ACHN (cell line): ENCODE measurements at places on chromosomes 12 and 14.

DNA sequence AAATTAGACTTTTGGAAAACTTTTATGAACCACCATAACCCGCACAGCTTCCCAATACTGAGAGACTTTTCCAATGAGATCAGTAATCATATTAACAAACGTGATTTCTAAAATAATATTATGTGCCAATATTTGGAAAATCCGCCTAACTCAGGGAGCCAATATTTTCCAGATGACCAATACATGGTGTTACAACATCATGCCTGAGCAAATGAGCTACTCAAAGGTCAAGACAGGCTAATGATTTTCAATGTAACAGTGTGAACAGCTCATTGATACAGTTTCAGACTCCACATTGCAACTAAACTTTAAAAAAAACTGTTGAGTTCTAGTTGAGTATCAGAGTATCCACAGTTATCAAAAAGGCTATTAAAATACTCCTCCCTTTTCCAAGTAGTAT, 46.8 kb downstream of the RNF34 start:
- DNase-seq, result no peak

- peak; percentile 9 for DNase-seq
These were observed 27.7 kb downstream of the JKAMP start for GRCh38 chr14:59511916-59512575.

GRCh38 chr14:22489244-22489545, 99.8 kb downstream of the DAD1 start:
- DNase-seq, result no peak

- DNase-seq, result peak; percentile 51
These were observed 645.4 kb upstream of the ATXN7L3B start for GRCh38 chr12:73892201-73892600.

DNA sequence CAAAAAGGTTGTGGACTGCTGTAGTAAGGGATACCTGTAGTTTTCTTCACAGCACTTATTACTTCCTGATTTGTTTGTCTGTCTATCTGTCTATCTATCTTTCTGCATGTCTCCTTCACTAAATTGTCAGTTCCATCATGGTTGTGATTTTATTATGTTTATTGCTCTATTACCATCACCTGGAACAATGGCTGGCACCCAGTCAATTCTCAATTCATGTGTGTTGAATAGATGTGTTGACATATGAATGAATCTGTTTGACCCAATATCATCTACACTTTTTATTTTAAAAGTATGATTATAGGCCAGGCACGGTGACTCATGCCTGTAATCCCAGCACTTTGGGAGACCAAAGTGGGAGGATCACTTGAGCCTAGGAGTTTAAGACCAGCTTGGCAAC, 224.4 kb downstream of the NUBPL start:
- DNase-seq, result no peak

DNA sequence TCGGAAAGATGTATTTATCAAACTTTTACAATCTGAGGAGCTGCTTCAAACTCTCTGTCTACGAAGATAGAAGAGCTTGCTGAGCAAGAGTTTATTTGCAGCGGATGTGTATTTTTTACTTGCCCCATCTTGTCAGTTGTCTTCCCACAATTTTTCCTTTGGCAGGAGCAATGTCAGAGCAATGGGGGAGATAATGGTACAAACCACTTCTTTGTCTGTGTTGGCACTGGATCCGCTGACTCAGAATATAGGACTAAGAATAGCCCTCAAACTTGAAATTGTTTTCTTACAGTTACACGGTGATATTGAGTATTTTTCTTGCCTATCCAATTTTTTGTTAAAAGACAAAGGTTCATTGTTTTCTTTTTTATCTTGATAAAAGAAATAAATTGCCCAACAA, 27.6 kb downstream of the HELB start:
- DNase-seq, result no peak

GRCh38 chr12:68804657-68805591, 3.1 kb upstream of the MDM2 start:
- DNase-seq, result no peak

DNA sequence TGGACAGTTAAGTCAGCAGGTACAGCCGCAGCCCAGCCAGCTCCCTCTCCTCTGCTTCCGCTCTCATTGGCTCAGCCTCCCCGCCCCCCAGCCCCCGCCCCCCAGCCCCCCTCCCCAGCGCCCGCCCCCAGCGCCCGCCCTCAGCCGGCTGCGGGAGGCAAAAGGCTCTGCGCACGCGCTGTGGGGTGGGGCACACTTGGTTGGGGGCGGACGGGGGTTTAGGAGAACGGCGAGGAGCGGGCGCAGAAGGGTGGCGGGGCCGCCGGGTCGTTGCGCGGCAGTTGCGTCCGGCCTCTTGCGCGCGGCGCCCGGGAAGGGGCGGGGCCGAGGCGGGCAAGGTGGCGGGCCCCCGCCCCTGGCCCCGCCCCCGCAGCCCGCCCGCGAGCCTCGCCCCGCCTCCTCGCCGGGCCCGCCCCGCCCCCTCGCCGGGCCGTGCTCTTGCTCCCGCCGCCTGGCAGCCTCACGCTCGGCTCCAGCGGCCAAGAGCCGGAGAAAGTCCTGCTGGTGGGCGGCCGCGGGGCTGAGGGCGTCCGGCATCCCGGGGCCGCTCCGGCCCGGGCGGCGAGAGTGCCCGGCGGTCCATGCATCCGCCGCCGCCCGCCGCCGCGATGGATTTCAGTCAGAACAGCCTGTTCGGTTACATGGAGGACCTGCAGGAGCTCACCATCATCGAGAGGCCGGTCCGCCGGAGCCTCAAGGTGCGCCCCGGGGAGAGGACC, at the start of gene PPP4R4:
PPP4R4 (plus strand) TSS at position 438 of the 719 bp plus-strand sequence; CDS start at position 582, 144 bp downstream.
- DNase-seq, result peak; percentile 91

DNA sequence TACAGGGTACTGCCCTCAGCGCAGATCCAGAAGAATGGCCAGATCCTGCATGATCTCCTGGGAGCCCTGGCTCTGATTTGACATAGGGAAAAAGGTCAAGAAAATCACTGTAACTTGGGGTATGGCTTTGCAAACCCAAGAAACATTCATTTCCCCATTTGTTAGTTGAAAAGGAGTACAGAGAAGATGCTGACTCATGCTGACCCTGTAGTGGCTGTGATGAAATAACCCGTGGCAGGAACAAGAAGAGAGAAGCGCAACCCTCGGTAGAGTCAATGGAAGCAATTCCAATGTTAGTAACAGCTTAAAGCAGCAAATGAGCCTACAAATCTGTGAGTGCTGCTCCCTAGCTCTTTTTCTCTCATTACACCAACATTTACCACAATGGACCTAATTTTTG, 281.6 kb upstream of the NPAS3 start:
- peak; percentile 9 for DNase-seq

DNA sequence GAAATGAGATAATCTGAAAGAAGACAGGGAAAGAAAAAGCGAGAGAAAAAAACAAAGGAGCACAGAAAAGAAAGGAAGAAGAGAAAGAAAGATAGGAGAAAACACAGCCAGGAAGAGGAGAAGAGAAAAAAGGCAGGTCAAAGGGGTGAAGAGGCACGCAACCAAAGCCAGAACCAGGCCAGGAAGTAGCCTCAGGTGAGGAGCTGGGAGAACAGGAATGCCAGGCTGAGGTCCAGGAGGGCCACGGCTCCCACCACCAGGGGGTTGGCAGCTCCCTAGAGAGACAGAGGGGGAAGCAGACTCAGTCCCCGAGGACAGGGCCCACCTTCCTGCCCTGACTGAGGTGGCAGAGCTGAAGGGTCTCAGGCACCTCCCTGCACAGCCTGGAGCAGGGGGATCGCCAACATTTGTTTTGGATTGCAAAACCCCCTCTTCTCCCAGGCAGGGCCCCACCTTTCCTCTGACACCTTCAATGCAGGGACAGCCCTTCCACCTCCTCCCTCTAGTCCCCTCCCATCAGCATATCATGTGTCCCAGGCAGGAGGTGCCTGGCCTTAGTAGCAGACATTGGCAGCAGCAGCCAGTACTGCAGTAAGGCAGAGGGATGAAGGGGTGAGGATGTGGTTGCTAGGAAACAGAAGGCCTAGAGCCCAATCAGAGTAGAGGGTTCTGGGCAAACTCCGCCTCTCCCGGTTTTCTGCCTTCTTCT, 2.0 kb upstream of the AP1G2 start:
- DNase-seq, result no peak

GRCh38 chr12:29551812-29552211, 54.3 kb upstream of the OVCH1 start:
- no peak for DNase-seq

DNA sequence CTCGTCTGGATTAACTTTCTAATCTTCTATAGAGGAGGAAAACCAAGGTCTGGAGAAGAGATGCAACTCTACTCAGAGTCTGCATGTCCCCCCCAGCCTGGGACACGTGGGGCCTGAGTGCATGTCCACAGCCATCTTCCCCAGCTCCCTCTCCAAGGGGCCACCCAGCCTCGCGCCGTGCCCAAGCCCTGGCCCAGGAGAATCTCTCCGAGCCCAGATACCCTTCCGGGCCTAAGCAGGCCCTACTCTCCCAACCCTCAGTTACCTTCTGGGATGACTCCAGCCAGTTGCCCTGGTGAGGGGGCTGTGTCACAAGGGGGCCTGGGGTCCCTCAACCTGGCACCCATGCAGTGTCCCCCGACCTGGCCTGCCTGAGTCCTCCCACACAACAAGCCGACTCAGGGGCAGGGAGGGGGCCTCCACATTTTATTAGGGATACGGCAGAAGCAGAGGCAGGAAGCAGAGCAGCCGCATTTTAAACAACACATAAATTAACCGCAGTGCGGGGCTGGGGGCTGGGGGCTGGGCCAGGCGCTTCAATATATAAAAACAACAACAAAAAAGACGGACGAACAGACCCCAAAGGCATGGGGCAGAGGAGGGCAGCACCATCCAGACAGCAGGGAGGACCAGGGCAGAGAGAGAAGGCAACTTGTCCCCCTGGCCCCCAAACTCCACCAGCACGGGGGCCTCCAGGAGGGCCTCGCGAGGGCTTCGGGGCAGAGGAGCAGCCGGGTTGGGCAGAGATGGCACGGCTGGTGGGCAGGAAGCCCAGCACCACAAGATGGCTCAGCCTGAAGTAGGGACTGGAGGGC, 37.3 kb downstream of the NCKAP5L start:
- DNase-seq, result no peak

DNA sequence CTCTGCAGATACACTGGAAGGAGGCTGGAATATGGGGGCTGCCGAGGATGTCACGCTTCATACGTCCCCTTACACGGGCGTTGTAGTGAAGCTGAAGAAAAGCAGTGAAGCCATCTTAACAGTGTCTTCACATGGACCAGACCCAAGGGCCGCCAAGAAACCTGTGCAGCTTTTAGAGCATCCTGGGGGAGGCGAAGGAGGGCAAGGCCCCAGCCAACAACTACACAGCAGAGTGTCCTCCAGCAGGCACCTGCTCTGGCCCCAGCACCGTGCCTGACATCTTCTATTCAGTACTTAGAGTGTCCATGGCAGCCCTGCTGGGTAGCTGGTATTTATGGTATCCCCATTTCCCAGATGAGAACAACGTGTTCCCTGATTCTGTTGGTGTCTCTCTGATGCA, 48.9 kb upstream of the RIN3 start:
- DNase-seq, result no peak

DNA sequence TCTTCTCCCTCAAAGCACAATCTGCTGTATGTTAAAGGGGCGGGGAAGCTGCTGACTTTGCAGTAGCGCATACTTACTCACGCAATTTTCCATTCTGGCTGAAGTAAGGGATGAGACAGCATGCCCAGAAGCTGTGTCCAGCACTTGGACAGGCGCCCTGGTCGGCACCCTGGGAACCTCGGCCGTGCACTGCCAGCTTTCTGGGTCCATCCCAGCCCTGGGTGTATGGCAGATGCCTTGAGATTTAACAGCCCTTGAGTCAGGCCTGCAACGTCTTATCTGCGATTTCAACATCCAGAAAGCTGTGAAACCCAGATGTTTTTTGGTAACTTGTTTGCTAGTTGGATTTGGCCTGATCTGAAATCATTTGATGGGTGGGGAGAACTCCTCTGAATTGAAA, 16.1 kb downstream of the EML1 start:
- no peak for DNase-seq

- DNase-seq, result no peak
These were observed 247.8 kb downstream of the MSRB3 start for GRCh38 chr12:65526311-65526710.

GRCh38 chr12:124994437-124994975, 1.1 kb downstream of the BRI3BP start:
- DNase-seq, result peak; percentile 32

GRCh38 chr14:71538938-71539649, 393.1 kb upstream of the RGS6 start:
- DNase-seq, result no peak

- DNase-seq, result no peak
These were observed 7.5 kb downstream of the ITPR2 start for GRCh38 chr12:26825459-26826016.

DNA sequence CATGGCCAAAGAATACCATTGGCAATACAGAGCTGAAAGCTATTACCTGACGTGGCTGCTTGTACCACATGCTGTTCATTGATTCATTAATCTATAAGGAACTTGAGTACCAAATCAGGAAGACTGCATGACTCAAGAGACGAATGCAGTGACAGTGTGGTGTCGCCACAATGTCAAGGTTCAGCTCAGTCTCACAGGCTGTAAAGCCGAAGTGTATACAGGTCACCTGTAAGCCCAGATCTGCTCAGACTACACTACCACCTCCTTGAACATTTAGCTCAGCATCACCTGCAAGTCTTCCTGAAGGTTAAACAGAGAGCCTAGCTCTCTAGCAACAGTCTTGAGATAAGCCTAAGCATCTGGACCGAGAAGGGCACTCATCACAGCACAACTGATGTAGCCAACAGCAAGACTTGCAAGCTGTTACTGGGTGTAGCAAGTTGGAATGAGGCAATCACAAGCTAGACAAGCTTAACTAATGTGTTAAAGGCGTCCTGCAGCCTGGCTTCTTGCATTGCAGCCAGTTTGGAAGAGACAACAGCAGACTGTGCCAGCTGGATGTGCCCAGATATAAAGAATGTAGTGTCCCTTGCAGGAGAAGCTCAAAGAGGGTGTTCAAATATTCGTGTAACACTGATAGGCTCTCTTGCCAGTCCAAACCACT, 21.0 kb downstream of the TMTC1 start:
- DNase-seq, result no peak

DNA sequence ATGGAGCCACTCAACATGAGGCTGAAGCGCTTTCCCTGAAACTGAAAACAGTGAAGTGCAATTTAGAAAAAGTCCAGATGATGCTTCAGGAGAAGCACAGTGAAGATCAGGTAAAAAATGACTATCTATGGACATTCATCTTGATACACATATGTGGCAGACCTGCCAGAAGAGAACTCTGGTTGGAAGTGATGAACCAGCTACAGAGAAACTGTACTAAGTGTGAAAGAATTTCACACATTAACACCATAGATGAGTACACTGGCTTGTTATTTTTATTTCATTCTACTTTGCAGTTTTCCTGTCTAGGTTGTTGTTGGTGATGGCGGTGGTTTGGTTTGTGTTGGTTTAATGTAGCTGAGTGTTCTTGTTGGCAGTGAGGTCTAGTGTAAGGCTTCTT, 174.7 kb downstream of the ESR2 start:
- DNase-seq, result no peak
